Esophagus muscularis mucosa (tissue), 4 donors: ENCODE measurements at places on chromosomes 1 and 21.

- DNase-seq, result no peak
These were observed 37.2 kb upstream of the SIM2 start for GRCh38 chr21:36661511-36662309.

DNA sequence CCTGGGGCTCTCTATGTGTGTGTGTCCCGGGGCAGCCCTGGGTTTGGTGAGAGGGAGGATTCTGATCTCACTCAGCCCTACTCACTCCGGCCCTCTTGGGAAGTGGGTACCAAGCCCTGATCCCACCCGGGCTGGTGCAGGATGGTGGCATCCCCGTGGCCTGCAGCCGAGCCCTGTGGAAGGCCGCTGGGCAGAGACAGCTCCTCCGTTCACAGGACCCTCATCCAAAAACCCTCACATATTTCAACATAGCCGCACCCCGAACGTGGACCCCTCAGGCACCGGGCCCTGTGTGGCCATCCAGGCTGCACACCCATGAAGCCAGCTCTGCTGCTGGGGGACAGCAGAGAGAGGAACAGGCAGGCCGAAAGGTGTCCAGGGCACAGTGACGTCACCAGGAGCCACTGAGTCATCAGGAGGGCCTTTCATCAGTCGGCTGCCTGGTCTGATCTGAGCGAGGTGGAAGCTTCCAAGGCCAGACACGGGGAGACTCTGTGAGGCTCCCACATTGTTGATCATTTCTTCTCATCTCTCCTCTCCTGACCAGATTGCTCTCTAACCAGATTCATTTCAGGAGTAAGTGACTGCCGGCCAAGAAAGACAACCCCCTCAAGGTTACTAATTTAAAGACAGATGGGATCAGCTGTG lies 16.2 kb upstream of the GPR157 start:
- no peak for DNase-seq

DNA sequence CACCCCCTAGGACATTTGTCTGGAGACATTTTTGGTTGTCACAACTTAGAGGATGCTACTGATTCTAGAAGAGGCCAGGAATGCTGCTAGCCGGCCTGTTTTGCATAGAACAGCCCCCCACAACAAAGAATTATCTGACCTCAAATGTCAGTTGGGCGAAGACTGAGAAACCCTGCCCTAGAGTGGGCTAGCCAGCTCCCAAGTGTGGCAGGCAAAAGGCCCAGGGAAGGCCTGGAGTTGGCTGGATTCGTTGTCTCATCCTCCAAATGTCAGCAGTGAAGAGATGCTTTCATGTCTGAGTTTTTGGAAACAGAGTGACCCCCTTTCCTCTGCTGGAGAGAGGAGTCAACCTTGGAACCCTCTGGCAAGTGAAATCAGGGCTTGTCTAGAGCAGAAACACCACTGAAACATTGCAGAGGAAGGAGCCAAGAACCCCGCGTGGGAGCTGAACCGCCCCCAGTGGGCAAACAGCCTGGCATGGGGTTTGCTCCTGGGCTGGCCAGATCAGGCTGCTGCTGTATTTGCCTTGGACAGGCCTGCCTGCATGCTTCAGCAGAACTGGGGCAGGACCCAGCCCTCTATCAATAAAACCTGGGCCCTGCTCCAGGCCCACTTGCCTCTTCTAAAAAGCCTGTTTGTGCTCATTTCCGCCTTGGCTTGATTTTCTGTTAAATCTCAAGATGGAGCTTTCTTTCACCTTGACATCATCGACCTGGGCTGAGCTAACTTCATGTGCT lies 32.9 kb downstream of the RASSF5 start:
- DNase-seq, result no peak

GRCh38 chr1:225137976-225138375 lies 208.5 kb downstream of the DNAH14 start:
- DNase-seq, result no peak

DNA sequence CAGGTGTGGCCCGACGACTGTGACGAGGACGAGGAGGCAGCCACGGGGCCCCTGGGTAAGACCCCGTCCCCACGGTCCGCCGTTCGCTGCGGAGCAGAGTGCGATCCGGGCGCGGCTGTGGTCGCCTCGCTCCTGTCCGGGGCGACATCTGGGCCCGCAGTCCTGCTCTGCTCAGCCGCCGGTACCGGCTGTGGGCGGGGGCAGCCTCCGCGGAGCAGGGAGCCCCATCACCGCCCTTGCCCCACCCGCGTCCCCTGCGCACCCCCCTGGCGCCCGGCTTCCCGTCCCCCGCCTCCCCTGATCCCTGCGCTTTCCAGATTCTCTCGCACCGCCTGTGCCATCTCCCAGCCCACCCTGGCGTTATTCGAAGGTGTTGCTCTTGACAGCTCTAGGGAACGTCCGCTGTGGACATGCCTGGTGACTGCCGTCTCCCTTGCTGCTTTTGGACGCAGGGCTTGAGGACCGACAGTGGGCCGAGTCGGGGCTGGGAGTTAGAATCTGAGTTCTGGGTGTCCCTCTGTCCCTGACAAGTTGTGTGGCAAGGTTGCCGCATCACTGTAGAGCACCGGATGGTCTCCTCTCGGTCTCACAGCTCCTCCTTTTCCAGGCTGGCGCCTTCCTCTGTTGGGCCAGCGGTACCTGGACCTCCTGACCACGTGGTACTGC lies 596 bp downstream of the TOR3A start:
- DNase-seq, result no peak

DNA sequence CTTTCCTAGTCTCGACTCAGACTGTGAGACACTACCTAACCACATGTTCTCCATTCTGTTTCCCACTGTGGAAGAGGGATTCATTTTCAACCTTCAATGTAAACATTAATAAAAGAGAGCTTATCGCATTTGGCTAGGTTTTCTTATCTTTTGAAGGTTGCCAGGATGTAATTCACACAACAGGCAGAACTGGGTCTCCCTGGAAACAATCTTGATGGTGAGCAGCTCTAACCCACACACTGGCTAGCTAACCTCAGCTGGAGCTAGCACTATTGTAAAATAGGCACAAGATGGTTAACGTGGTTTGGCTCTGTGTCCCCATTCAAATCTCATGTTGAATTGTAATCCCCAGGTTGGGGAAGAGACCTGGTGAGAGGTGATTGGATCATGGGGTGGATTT lies 75.1 kb downstream of the ZSCAN20 start:
- DNase-seq, result no peak
